ENCODE measurements at places on chromosomes 7 and 10.

- no peak for DNase-seq
Measured at GRCh38 chr10:77835669-77836086, 90.9 kb downstream of the DLG5 start.

DNA sequence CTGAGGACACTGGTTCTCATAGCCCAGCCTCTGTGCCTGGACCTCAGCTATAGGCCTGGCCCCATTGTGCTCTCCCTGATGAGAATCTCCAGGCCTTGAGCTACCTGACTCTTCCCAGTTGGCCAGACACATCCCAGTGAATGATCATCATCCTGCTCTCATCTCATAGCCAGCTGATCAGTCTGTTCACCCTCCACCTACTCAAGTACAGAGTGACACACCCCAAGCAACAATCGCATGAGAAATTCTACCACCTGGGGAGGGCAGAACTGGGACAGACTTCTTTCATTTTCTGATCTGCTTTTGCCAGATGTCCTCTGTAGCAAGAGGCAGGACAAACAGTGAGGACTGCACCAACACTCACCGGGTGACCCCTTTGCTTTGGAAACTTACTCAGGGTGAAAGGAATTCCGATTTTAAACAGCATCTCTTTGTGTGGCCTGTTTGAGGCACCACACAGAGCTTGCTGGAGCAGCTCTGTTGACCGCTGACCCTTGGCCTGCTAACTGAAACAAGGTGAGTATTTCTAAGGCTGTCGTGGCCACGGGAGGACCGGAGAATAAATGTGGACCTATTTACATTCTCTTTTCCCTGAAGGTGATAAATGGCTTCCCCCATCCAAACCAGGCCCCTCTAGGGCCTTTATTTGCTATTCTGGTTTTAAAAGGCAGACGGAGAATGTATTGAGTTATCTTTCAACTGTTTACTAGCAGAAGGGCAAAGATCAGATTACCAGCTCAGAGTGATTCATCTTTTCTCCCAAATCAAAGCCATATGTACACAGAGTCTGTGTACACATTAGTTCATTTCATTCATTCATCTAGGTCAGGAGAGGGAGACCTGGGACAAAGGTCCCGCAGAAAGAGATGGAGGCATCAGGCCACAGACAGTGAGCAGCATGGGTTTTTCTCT is 181.4 kb upstream of the TNS3 start:
- no peak for DNase-seq

DNA sequence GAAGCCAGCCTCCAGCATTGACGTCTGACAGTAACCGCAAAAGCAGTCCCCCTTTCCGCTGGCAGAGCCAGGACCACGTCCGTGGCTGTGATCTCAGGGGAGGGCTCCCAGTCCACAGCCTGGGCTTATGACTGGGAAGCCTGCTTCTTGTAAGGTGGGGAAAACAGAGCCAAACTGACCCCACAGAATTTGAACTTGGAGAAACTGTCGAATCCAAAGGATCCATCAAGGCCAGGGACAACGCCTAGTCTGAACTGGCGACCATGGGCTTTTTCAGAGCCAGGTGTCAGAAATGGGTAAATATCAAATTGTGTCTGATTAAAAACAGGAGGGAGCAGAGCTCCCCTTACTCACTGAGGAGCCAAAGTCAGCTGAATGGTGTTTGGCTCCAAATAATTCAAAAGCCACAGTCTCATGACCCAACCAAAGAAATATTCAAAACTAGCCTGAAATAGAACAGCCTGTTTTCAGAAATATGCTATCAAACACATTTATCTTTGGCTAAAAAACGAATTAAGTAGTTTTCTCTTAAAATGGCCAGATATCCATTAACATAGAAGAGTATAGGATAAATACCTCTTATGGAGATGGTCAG is 751.4 kb upstream of the GALNT17 start:
- no peak for DNase-seq

DNA sequence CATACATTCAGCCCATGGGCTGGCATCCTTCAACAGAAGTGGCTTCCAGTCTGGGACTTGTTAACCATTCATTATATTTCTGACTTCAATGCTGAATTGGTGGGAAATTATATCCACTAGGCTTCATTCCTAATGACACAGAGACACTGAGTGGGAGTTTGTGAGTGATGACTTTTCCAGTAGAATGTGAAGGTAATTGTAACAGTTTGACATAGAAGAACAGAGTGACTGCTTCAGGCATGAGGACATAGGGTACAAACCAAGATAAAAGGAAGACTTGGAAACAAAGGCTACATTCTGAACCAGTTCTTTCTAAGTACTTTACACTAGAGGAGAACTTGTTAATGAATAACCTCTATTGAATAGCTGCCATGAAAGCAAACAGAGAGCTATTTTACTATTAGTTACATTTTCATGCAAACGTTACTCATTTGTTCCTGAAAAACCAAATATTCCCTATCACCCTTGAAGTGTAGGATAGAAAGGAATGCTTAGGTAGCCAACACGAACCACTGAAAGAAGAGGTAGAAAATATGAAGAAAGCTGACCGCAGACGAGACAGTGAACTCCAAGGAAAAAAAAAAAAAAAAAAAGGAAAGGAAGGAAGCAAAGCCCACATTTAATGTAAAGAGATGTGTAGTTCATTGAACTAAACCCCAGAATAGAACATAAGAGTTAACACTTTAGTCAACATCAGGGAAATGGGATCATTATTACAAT is 237.0 kb upstream of the SEMA3C start:
- no peak for DNase-seq
